ENCODE measurements at places on chromosomes 5 and 9.

GRCh38 chr5:73615085-73615484 lies 10.9 kb upstream of the ARHGEF28 start:
- peak; percentile 87 for DNase-seq

DNA sequence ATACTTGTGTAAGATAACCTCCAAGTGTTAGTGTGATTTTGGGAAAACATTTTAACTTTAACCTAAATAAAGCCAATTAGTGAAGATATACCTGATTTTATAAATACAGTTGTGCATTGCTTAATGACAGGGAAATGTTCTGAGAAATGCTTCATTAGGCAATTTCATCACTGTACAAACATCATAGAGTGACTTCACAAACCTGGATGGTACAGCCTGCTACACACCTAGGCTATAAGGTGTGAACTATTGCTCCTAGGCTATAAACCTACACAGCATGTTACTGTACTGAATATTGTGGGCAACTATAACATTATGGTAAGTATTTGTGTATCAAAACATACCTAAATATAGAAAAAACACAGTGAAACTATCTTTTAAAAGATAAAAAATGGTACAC lies 166.8 kb upstream of the TARS1 start:
- peak; percentile 77 for DNase-seq

- DNase-seq, result peak; percentile 34
Observed at GRCh38 chr5:147809830-147810666, 21.4 kb downstream of the SPINK1 start.

- no peak for DNase-seq
Observed at GRCh38 chr5:77987331-77987730, 211.2 kb upstream of the TBCA start.

DNA sequence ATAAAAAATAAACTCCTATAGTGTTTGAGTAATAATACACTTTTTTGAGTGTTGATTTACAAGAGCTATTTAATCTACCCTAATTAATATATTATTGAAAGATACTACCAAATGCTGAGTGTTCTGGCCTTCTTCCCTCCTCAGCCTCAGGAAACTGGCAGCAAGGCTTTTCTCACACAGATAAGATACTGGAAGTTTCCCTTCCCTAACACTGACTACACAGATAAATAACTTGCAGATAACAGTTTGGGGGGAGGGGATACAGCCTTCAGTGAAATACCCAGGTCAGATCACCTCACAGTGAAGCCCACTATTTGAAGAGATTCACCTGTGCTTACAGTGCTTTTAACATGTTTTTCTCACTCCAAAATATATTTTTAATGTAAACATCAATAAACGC lies 1.6 kb upstream of the NIPSNAP3A start:
- no peak for DNase-seq

DNA sequence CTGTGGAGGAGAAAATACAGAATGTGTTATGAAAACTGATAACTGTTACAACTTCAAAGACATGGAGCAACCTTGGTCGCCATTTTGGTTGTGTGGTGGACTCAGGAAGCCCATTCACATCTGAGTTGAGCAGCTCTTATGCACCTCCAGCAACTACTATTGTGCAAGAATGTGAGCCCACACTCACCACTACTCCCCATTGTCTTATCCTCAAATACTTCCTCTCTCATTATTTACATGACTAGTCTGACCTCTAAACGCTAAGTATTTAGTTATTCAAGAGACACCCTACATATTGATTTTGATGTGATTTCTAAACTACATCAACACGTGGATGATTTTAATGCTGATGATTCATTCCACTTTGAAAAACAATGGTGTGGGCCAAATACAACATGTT lies 516.6 kb upstream of the CLINT1 start:
- peak; percentile 29 for DNase-seq
